ENCODE measurements at places on chromosomes 4 and X. TPM values are rescaled to one million over a fixed set of nuclear protein-coding genes. Genes with fewer than 3 reads are reported as not detected.

The SSX4 gene
- total RNA-seq = not detected

The PDE6B gene
- 1.9 TPM for total RNA-seq

The WDR17 gene
- 0.25 TPM for total RNA-seq

The PRR27 gene
- total RNA-seq = not detected

The AKAP14 gene
- total RNA-seq = not detected

The ACE2 gene
- total RNA-seq = 0.92 TPM

The TAPT1 gene
- 54.4 TPM for total RNA-seq

The ZIC3 gene
- total RNA-seq = not detected

GRCh38 chr4:7419961-7420660 lies 14.6 kb downstream of the PSAPL1 start:
- no peaks in the 10 kb centered on the region for H3K4me1 ChIP-seq
- DNase-seq = peak; percentile 31
- H3K27me3 ChIP-seq = no peaks in the 10 kb centered on the region
- no peaks in the 10 kb centered on the region for H3K36me3 ChIP-seq
- H3K27ac ChIP-seq = no peak overlapping the region
- no peak overlapping the region for H3K4me3 ChIP-seq

DNA sequence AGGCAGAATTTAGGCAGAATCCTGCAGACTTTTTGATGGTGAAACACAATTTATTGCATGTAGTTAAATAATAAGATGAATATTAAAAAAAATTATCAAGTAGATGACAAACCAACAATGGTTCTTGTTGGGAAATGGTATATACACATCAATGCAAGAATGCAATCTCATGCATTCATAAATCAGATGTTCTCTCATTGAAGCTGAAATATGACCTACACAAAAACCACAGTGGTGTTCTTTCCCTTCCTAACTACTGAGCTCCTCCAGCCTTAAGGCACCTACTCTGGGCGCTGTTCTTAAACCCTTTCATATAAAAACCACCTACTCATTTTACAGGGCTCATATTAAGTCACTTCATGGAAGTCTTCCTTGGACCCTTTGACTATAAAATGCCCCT lies 64.1 kb downstream of the ANTXR2 start:
- DNase-seq = no peak
- H3K4me3 ChIP-seq = no peak overlapping the region
- H3K27me3 ChIP-seq = no peaks in the 10 kb centered on the region

DNA sequence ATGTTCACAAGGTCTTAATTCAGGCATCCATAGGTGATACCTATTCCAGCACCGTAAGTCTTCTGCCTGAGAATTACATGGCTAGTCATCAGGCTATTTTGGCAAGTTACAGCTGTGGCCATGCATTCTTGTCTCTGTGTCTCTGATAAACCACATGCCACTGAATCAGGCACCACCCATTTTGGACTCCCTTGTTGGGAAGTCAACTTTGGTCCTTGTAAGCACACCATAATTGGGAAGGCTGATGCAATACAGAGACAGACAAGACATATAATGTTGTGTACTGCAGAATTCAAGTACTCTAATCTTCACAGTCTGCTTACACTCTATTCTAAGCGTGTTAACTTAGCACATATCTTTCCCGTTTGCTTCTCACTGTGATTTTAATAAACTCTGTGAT lies 483.7 kb upstream of the FTHL17 start:
- DNase-seq = no peak
- H3K4me3 ChIP-seq = no peak overlapping the region
- no peak overlapping the region for H3K27ac ChIP-seq
- H3K36me3 ChIP-seq = no peaks in the 10 kb centered on the region
- H3K4me1 ChIP-seq = no peaks in the 10 kb centered on the region
- no peaks in the 10 kb centered on the region for H3K27me3 ChIP-seq

- no peaks in the 10 kb centered on the region for H3K36me3 ChIP-seq
- DNase-seq = no peak
- H3K27me3 ChIP-seq = no peaks in the 10 kb centered on the region
- no peak overlapping the region for H3K4me3 ChIP-seq
- H3K27ac ChIP-seq = no peak overlapping the region
Observed at GRCh38 chrX:48592971-48593370, 4.3 kb upstream of the WDR13 start.

DNA sequence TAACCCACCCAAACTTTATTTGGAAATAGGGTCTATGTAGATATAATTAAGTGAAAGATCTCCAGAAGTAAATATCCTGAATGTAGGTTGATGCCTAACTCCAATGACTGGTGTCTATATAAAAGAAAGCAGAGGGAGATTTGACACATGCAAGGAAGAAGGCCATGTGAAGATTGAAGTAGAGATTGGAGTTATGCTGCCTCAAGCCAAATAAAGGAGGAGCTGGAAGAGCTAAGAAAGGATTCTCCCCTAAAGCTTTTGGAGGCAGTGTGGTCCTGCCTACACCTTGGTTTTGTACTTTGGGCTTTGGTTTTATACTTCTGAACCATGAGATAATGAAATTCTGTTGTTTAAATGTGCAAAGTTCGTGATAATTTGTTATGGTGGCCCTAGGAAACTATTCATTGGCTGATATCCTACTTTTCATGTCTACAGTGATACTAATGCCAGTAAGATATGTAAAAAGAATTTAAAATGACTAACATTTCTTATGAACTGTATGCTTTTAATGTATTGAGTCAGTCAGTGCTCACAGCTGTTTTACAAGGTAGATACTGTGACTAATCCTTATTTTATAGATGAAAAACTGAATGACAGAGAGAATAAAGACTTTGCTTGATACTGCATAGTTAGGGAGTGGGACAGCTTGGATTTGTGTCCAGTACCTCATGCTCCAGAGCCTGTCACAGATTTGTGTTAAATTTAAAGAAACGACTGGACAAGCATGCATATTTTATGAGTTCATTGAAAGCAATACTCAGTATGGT lies 5.9 kb upstream of the RAB40AL start:
- H3K27me3 ChIP-seq = no peaks in the 10 kb centered on the region
- H3K4me1 ChIP-seq = no peaks in the 10 kb centered on the region
- no peak overlapping the region for H3K4me3 ChIP-seq

- no peaks in the 10 kb centered on the region for H3K36me3 ChIP-seq
- no peaks in the 10 kb centered on the region for H3K4me1 ChIP-seq
- H3K27me3 ChIP-seq = no peaks in the 10 kb centered on the region
- DNase-seq = no peak
Observed at GRCh38 chr4:97656044-97656720, 487.1 kb downstream of the STPG2 start.

DNA sequence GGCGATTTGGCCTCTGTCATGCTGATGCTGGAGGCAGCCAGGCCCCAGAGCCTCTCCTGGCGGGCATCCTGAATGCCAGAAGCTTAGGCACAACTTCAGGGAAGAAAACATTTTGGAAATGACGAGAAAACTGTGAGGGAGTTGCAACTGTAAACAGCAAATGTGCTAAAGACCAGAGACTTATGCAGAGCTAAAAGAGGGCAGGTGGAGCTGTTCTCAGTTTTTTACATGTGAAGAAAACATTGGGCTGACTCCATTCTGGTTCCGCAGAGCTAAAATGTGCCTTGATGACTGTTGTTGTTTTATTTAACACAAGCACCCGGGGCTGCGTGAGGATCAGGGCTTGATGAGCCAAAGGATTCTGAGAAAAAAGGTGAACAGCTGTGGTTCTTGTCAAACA lies 10.8 kb upstream of the ARX start:
- peaks cover 16% of the 10 kb centered on the region for H3K27me3 ChIP-seq
- DNase-seq = no peak
- no peak overlapping the region for H3K27ac ChIP-seq
- no peak overlapping the region for H3K4me3 ChIP-seq

DNA sequence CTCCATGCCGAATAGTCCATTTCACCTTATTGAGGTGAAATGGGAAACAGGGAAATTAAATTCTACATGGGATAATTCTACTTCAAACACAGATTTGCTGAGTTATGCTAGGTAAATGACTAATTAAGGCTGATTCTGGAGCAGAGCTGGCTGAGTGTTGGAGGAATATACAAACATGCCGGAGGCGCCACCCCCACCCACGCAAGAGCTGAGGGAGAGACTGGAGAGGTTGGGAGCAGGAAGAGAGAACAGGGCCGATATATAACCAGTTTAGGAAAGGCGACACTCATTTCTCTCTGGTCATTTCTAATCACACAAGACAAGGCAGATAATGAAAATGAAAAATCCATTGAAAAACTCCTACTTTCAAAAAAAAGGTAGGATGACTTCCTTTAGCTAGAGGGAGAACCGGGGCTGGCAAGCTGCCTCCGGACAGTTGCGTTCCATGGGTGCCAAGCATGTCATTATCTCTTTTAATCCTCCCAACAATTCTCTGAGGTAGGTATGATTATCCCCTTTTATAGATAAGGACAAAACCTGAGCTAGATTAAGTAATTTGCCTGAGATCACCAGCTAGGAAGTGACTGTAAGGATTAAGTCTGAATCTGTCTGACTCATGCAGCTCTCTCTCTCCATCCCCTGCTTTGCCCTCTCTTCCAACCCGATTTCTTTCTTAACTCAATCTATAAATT lies 27.6 kb upstream of the CFAP299 start:
- peaks cover 5% of the 10 kb centered on the region for H3K27me3 ChIP-seq
- no peaks in the 10 kb centered on the region for H3K4me1 ChIP-seq
- H3K4me3 ChIP-seq = no peak overlapping the region
- H3K27ac ChIP-seq = no peak overlapping the region

DNA sequence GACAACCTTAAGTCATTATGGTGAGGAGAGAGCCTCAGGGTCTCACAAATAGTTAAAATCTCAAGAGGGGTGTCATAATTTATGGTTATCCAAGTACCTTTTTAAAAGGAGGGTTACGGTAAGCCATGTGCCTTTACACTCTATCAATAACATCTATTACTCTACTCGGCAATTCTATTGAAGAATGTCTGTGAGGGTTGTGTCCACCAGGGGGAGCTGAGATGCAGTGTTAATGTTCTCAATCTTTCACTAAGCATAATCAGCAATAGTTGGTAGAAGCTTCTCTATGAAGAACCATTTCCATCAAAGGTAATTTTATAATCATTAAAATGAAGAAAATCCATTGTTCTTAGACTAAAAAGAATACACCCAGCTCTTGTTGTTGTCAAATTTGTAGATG lies 457.4 kb downstream of the CENPC start:
- H3K27me3 ChIP-seq = no peaks in the 10 kb centered on the region
- H3K36me3 ChIP-seq = no peaks in the 10 kb centered on the region
- no peak overlapping the region for H3K27ac ChIP-seq
- no peak overlapping the region for H3K4me3 ChIP-seq

DNA sequence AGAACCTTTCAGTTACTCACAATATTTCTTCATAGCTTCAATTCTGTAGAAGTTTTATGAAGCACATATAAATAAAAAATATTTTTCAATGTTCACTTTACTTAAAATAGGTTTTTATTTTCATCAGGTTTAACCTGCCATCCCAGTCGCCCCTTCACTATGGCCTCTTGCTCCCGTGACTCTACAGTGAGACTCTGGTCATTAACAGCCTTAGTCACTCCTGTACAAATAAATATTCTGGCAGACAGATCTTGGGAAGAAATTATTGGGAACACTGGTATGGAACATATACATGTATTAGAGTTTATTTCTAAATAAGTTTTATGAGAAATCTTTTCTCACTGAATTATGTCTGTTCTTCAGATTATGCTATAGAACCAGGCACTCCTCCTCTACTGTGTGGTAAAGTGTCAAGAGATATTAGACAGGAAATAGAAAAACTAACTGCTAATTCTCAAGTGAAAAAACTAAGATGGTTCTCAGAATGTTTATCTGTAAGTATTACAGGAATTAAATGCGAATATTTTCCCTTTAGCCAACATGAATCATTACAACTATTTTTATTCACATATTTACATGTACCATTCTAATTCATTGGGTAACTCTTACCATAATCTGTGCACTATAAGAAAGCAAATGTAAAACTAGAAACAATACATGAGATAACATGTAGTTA lies 45.6 kb downstream of the SPATA4 start:
- H3K4me3 ChIP-seq = no peak overlapping the region
- no peaks in the 10 kb centered on the region for H3K36me3 ChIP-seq
- no peak overlapping the region for H3K27ac ChIP-seq

DNA sequence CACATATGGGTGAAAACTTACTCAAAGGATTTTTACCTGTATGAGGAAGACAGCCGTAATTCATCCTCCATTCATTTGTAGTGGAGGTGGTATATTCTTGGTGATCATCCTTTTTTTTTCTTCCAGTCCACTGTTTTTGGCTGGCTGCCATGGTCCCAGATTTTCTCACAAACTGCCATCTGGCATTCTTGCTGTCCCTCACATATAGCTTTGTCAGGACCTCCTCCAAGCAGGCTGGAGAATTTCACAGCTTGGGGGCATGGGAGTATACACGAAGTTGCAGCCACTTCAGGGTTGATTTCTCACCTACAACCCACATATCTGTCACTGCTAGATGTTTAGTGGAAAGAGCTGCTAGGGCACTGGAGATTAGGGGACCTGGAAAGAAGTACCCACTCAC lies 401.0 kb downstream of the IL1RAPL1 start:
- H3K36me3 ChIP-seq = no peaks in the 10 kb centered on the region
- no peak overlapping the region for H3K4me3 ChIP-seq
- H3K27me3 ChIP-seq = no peaks in the 10 kb centered on the region

DNA sequence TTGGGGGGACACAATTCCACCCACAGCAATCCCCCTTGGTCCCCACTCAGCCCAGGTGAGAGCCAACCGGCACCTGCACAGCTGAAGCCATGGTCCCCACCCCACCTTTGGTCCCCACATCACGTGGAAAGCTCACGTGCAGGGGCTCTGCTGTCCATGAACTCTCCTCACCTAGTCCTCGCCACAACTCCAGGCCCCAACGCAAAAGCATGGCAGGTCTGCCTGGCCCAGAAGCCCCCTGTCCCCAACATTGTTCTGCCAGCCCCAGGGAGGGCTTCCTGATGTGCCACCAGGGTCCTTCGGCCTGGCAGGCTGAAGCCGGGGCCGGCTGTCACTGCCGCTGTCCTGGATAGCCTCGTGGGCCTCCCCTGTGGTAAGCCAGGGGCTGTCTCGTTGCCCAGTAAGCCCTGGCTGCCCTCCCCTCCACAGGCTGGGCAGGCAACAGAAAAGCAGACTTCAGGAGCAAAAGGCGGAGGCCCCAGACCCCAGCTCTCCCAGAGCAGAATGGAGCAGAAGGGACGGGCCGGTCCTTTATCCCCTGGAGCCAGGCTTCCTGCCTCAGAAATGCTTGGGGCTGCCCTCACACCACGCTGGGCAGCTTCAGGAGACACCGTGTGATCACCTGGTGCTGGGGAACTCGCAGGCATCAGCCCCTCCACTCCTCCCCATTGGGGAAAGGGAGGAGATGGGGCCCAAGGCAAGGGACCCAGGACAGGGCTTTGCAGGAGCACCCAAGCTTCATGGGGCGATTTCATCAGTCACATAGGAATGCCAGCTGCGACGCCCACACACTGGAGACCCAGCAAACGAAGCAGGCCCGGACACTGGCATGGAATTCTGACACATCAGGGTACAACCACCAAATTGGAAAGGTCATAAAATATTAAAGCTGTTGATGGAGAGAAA lies 103.7 kb downstream of the ADRA2C start:
- no peaks in the 10 kb centered on the region for H3K4me1 ChIP-seq
- no peak for DNase-seq
- no peaks in the 10 kb centered on the region for H3K27me3 ChIP-seq
- no peaks in the 10 kb centered on the region for H3K36me3 ChIP-seq
- no peak overlapping the region for H3K27ac ChIP-seq
